ENCODE measurements at places on chromosomes 7 and 10.

- no peak for DNase-seq
Observed at GRCh38 chr10:11425296-11425610, 186.2 kb downstream of the USP6NL start.

GRCh38 chr7:21412410-21412851 is 15.5 kb upstream of the SP4 start:
- DNase-seq, result no peak

DNA sequence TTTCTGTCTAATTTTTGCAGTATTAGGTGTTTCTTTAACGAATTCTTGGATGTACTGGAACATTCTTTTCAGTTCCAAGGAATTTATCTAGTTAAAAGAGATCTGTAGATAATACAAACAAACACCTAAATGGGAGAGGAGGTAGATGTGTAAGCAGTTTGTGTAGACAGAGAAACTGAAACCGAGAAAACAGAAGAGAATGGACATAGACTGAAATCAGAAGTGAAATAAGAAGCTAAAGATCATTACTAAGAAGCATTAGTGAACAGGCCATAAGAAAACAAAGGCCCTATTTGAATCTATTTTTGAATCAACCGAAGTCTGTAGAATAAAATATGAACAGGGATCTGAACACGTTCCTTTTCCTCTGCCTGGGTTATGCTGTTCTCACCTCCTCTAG is 26.5 kb upstream of the TMEM229A start:
- no peak for DNase-seq

DNA sequence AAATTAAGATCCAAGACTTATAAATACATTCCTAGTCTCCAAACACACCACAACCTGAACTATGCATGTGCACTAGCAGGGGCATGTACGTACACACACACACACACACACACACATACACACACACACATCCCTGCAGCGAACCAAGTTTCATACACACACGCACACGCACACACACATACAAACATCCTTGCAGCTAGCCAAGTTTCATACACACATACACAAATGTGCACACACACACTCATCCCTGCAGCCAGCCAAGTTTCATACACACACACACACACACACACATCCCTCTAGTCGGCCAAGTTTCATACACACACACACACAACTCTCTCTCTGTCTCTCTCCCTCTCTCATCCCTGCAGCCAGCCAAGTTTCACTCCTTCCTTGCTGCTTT is 82.7 kb upstream of the WIPF3 start:
- no peak for DNase-seq

- DNase-seq, result no peak
Observed at GRCh38 chr10:123999956-124000615, 93.3 kb downstream of the CHST15 start.

DNA sequence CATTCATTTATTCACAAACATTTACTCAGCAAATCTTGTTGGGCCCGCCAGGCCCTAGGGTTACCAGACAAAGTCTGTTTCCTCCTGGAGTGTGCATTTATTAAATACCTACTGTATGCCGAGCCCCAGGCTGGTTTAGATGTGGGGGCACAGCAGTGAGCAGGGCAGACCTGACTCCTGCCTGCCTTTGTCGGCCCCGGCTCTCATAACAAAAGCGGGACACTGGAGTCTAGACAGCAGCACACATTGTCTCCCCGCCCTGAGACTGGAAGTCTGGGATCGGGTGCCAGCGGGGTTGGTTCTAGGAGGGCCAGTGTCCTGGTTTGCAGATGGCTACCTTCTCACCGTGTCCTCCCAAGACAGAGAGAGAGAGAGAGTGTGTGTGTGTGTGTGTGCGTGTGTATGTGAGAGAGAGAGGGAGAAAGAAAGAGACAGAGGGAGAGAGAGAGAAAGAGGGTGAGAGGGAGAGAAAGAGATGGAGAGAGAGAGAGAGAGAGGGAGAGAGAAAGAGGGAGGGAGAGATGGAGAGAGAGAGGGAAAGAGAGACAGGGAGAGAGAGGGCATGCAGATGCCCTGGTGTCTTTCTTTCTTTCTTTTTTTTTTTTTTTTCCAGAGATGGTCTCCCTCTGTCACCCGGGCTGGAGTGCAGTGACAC is 25.9 kb downstream of the ELFN1 start:
- DNase-seq, result peak; percentile 2

DNA sequence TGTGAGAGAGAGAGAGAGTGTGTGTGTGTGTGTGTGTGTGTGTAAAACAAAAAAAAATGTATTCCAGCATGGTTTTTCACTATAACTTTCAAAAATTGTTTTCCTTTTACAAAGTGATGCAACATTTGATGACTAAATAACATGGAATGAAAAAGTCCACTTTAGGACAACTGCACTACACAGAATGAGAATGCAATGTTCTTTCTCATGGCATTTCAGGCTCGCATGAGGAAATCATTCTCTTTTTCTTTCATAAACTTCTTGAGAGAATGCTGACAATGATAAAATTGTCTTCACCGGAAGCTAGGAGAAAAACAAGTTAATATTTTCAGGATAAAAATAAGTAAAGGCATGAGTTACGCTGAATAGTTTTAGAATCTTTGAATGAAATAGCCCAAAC is 53.7 kb downstream of the SLC16A12 start:
- DNase-seq, result no peak

DNA sequence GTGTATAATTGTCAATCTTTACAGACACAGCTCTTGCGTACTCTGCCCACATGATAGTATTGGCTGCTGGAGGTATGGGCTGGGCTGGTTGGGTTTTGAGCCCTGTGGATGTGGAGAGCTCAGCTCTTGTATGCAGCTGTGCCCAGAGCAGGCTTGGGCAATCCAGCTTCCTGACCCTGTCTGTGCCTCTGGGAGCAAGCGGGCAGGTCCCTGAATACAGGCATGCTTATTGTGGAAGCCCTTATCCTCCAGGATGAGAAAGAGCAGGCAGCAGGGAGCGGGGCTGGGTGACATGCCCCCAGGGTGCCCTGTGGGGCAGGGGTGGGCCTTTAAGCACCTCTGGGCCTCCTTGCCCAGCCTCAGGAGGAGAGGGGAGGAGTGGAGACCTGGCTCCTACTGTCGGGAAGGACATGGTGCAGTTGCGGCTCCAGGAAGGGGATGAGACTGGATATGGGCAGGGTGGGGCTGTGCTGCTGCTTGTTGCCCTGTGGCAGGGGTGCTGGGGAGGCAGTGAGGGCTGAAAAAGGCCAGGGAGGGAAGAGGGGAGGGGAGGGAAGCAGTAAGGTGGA is 32.7 kb upstream of the SH2D4B start:
- no peak for DNase-seq

DNA sequence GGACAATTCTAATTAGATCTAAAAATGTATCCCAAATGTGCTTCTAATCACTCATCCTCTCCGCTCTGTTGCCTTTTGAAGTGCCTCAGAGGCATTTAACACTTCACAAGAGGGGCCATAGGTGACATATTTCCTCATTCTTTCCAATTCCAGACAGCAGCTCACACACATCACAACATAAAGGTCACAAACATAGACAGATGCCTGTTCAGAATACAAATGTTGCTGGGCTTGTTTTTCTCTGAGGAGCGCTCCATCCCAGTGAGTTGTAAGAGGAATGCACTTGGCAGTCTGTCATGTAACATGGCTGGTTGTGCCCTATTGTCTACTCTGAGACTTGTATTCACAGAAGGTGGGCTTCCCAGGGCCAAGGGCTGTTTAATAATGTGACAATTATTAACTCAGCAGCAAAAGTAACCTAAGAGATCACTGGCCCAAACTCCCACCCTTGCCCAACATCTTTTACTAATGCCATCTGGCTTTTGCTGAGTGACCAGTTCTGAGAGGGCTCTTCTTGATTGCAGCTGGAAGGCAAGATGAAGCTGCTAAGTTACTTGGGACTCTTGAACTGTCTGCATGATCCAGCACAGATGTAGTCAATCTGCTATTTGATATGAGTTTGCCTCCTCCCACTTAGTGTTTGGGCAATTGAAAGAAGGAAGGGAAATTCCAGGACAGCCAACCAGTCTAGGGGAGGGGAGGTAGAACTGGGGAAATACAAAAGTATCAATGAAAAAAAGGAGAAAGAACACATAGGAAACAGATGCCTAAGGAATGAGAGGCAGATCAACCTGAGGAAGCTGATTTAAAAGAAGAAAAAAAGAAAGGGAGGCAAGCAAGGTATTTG is 13.6 kb downstream of the PON2 start:
- DNase-seq, result no peak

- no peak for DNase-seq
Observed at GRCh38 chr10:101545898-101546297, 42.2 kb downstream of the POLL start.

DNA sequence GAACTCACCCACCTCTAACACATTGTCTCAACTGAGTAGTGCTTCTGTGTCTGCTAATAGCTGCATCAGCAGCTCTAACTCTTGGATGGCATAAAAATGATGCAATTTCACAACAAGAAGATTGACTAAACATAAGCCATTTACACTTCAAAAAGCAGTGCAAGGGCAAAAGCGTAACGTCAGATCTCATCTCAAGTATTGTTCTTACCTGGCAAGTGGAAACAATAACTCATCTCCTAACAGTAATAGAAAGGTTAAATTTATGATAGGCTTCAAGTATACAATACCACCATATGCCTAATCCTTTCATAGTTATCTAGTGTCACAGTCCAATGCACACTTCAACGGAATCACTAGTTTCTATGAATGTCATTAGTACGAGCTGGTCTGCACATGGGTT is 14.8 kb downstream of the TPK1 start:
- no peak for DNase-seq

DNA sequence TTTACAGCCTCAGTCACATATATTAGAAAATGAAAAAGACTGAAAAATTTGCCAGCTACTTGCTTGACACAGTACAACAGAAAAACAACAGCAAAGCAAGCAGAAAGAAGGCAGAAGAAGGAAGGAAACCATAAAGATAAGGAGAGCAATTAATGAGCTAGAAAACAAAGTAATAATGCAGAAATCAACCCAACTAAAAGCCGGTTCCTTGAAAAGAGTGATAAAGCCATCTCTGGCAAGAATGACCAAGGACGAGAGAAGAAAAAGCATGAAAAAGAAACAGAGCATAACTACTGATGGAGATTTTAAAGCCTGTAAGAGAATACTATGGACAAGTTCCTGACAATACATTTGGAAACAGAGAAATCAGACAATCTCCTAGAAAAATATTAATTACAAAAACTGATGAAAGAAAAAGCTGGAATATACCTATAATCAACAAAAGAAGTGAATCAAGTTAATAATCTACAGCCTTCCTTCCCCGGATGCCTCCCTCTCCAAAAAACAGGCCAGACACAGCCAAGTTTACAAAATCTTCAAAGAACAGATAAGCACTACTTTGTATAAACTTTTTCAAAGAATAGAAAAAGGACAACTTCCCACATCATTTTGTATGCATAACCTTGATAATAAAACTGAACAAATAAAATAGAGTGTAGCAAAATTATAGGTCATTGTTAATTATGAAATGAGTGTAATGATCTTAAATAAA is 204.0 kb downstream of the BAMBI start:
- no peak for DNase-seq

DNA sequence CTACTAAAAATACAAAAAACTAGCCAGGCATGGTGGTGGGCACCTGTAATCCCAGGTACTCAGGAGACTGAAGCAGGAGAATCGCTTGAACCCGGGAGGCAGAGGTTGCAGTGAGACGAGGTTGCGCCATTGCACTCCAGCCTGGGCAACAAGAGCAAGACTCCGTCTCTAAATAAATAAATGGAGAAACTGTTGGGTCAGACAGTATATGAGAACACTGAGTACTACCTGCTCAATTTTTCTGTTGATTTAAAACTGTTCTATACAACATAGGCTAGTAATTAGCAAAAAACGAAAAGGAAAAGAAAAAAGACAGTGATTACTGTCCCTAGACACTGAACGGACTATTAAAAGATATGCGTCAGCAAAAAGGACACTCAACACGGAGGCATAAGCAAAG is 26.7 kb downstream of the GFRA1 start:
- DNase-seq, result no peak

DNA sequence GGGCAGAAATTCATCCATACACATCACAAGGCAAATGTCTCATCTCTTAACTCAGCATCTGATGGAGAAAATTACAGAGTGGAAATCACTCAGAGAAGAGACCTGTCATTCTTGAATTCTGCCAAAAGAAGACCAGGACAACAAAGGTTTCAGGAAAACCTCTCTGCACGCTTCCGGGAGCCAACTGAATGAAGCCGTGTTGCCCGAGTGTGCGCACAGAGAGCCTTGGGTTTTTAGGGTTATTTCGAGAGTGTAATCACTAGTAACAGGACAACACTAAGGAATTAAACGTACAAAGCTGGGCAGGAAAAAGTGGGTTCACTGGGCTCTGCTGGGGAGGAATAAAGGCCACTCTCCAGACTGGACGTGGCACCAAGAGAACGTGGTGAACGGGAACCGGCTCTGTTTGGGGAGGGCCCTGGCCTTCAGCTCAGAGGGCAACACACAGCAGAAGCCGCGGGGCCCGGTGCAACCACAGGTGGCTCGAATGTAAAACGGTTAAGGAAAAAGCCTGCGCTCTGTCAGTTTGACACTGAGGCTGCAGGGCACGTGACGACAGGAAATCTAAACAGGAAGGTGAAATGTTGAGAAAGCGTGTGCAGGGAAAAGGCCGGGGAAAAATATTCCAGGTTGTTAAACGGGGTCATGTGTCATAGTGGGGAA is 331.5 kb downstream of the DNAJB6 start:
- DNase-seq, result no peak

GRCh38 chr7:158979635-158980351 is 123.4 kb downstream of the DYNC2I1 start:
- no peak for DNase-seq

GRCh38 chr10:77223526-77224460 is 413.8 kb downstream of the KCNMA1 start:
- no peak for DNase-seq

- DNase-seq, result no peak
Observed at GRCh38 chr7:48088559-48089045, 463 bp upstream of the UPP1 start.

DNA sequence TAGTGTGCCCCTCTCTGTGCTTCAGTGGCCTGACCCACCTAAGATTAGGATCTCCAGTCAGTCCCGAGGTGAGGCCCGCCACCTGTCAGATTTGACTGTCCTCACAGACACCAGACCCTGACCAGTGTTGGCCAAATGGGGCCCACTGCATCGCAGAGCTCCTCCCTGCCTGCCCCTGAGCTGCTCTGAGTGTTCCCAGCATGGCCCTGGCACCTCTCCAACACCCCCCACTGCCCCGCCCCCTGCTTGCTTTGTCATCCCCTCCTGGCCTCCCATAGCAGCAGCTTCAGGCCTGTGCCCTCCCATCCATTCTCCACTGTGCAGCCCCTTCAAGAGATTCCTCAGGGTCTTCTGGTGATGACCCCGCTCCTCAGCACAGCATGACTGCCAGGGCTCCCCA is 67.6 kb downstream of the C10orf120 start:
- DNase-seq, result no peak

- DNase-seq, result no peak
Observed at GRCh38 chr10:33314811-33315561, 19.5 kb downstream of the NRP1 start.

- peak; percentile 24 for DNase-seq
Observed at GRCh38 chr10:72122221-72122620, 33.9 kb upstream of the SPOCK2 start.

All from activated naive CD4-positive, alpha-beta T cell treated with anti-CD3 and anti-CD28 coated beads, Interleukin-2, amount 50 U/mL, for 16 hours (primary cell).